GM23248 (cell line): ENCODE measurements at places on chromosomes 7 and 10.
A peak's percentile ranks its signal among the peaks of the same experiment; 100 is the strongest.

DNA sequence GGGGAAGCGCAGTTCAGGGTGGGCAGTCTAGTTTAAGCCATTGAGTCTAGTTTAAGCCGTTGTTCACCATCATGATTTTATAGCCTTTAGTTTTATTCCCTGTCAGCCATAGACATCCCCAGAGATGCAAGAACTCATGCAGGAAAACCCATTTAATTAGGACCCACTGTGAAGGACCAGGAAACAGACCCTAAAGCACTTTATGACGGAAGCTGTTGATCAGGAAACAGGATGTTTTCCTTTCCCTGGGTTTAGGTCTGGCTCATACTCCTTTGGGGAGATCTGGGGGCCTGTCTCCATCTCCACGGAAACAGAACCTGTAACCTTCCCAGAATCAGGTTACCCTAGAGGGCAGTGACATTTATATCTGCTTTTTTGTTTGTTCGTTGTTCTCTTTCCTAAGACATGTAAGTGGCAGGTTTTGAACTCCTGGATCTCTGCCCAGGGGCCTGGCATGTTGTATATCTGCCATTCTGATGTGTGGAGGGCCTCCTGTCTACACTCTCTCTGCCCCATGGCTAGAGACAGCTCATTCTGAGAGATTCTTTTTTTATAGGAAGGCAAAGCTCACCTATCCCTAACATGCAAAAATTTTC, 657.2 kb upstream of the GALNT17 start:
- DNase-seq: no peak
- no peak overlapping the region for H3K27ac ChIP-seq
- H3K27me3 ChIP-seq: no peaks in the 10 kb centered on the region
- H3K4me1 ChIP-seq: peaks cover 7% of the 10 kb centered on the region
- no peak overlapping the region for H3K4me3 ChIP-seq

DNA sequence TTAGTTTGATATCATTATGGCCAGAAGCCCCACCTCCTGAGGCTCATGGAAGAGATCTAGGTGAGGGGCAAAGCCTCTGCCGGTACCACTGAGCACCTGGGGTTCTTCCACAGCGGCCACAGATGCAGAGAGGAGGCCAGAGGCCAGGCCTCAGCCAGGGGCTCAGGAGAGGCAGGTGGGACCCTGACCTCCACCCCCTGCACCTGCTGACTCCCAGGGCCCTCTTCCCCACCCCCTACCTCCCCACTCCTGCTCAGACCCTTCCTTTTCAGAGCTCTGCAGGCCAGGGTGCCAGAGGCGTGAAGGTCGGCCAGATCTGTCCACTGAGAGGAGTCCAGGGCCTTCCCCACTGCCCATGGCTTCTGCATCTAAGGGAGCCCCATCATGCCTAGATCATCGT, 178.7 kb upstream of the PPP2R2D start:
- no peaks in the 10 kb centered on the region for H3K36me3 ChIP-seq
- H3K27me3 ChIP-seq: no peaks in the 10 kb centered on the region
- H3K4me1 ChIP-seq: no peaks in the 10 kb centered on the region
- no peak overlapping the region for H3K27ac ChIP-seq
- DNase-seq: no peak

DNA sequence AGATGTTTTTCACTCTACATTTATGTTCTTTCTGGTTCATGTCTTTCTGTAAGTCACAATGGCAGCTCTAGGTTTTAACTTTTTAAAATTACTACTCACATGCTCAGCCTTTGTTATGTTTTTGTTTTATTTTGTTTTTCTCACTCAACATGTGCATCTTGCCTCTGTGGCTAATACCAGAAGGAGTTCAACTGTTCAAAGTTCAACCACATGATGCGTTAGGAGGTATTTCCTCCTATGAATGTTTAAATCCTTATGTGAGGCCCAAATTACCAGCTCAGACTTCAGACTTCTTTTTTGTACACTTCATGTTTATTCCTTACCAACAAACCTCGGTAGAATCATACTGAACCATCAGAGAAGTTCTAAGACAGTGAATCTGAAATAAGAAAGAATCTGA, 151.6 kb downstream of the MALRD1 start:
- H3K4me3 ChIP-seq: no peak overlapping the region
- no peaks in the 10 kb centered on the region for H3K27me3 ChIP-seq
- no peaks in the 10 kb centered on the region for H3K36me3 ChIP-seq
- H3K4me1 ChIP-seq: no peaks in the 10 kb centered on the region
- no peak overlapping the region for H3K27ac ChIP-seq

DNA sequence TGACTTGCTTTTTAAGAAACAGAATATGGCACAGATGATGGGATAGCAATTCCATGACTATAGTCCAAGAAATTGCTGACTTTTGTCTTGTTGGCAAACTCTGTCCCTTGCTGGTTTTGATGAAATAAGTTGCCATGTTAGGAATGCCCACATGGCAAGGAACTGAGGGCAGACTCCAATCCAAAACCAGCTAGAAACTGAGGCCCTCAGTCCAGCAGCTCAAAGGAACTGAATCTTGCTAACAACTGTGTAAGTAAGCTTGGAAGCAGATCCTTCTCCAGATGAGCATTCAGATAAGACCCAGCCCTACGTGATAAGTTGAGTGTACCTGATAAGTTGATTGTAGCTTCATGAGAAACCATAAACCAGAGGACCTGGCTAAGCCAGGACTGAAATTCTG, 64.3 kb upstream of the BMPER start:
- peaks cover 15% of the 10 kb centered on the region for H3K4me1 ChIP-seq
- no peak overlapping the region for H3K4me3 ChIP-seq
- H3K27ac ChIP-seq: no peak overlapping the region
- H3K36me3 ChIP-seq: no peaks in the 10 kb centered on the region
- H3K27me3 ChIP-seq: no peaks in the 10 kb centered on the region

DNA sequence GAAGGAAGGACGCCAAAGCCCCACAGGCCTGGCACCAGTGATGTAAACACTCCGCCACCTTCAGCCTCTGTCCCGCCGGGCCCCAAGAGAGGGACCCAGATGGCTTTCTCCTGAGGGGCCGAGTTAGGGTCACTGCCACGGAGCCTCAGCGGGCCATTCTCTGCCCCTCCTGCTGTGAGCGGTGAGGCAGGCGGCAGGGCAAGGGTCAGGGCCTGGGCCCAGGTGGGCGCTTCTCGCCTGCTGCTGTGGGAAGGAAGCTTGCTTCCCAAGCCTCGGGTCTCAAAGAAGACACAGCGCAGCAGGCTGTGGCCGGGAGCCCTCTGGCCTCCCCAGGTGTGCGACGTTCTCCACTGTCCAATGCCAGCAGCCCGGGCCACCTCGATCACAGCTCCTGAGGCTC, 84.8 kb downstream of the PROSER2 start:
- no peaks in the 10 kb centered on the region for H3K4me1 ChIP-seq
- DNase-seq: no peak
- H3K4me3 ChIP-seq: no peak overlapping the region

DNA sequence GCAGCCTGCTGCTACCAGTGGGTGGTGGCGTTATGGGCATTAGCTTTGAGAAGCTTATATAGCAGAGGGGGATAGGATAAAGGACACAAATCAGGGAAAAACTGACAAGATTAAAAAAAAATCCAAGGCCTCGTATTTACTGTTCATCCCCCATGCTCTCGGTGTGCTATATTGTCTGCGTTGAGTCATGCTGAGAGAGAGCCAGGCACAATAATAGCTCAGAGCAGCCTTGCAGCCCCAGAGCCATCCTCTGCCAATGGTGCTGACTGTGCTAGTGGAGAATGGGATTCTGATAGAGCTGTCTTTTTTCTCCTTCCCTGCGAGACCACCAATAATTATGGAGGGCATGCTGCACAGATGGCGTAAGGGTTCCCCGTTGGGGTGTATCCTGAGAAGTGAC, 51.7 kb upstream of the FZD1 start:
- peak; percentile 55 for DNase-seq
- no peak overlapping the region for H3K4me3 ChIP-seq
- no peaks in the 10 kb centered on the region for H3K4me1 ChIP-seq
- H3K36me3 ChIP-seq: 0 out of 2 replicates have a peak, but pooled peaks cover 7% of the 10 kb centered on the region
- H3K27ac ChIP-seq: no peak overlapping the region
- H3K27me3 ChIP-seq: no peaks in the 10 kb centered on the region

DNA sequence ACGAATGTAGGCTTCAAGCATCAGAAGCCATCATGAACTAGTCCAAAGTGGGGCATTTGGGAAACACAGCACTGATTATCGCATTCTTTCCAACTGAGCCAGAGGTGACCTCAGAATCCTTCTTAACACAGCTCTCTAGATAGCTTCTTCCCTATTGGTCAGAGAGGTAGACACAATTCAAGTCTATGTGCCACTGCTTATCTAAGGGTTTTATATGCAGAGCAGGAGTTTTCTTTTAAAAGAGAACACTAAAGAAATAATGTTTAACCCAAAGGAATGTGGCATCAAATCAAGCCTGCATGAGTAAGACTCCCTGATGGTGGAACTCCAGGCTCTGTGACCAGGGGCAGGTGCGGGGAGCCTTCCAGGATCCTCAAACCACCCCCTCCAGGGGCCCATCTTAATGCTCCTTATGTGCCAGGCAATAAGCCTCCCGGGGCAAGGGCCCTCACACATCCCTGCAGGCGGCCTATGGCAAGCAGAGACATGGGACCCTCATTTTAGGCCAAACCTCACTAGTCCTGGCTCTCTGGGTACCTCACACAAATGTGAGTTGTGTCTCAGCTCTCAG, 13.8 kb downstream of the HSPA12A start:
- H3K4me1 ChIP-seq: peaks cover 13% of the 10 kb centered on the region
- no peaks in the 10 kb centered on the region for H3K36me3 ChIP-seq
- no peak overlapping the region for H3K27ac ChIP-seq
- H3K27me3 ChIP-seq: no peaks in the 10 kb centered on the region
- DNase-seq: peak; percentile 24
- H3K4me3 ChIP-seq: no peak overlapping the region

DNA sequence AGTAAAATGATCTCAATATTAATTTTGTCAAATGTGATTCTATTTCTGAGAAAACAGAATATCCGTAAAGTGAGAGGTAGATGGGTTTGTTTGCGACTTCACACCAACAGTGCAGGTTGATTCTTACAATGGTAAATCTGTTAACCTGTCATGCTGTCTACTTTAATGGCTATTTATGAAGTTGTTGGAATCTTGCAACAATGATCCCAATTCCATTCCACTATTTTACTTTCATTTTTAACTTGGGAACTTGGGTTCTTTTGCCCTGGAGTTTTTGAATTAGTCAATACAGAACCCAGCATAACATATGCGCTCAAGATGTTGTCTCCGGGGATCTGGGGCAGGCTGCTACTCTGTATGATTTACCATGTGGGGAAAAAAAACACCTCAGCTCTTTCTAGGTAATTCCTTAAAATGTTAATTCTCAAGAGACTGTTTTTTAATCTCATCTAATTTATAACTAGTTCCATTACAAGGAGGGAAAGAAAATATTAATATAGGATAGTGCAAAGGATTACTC, 1.2 kb downstream of the LGI1 start:
- H3K4me3 ChIP-seq: no peak overlapping the region
- H3K27ac ChIP-seq: no peak overlapping the region
- no peaks in the 10 kb centered on the region for H3K4me1 ChIP-seq

DNA sequence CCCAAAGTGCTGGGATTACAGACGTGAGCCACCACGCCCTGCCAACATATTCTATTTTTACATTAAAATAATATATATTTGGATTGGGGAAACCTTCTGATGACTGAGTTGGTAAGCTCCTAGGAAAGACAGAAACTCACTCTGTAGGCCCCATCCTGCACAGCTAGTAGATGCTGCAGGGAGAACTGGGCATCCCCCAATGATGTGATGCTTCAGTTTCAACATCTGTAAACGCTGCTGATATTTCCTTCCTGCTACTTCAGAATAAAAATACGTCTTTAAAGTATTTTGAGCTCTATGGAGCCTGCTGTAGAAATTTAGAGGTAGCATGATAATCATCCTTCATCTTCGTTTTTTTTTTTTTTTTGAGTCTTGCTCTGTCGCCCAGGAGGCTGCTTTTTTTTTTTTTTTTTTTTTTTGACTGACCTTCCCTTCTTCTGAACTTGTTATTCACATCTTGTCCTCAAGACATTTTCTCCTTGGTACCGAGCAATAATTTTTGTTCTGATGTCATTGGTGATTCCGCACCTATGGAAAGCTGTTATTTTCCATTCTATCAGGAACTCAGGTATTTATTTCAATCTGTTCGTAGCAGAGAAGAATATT, 21.8 kb upstream of the INPP5F start:
- DNase-seq: no peak
- H3K4me3 ChIP-seq: no peak overlapping the region
- no peaks in the 10 kb centered on the region for H3K27me3 ChIP-seq
- no peaks in the 10 kb centered on the region for H3K4me1 ChIP-seq
- no peak overlapping the region for H3K27ac ChIP-seq

DNA sequence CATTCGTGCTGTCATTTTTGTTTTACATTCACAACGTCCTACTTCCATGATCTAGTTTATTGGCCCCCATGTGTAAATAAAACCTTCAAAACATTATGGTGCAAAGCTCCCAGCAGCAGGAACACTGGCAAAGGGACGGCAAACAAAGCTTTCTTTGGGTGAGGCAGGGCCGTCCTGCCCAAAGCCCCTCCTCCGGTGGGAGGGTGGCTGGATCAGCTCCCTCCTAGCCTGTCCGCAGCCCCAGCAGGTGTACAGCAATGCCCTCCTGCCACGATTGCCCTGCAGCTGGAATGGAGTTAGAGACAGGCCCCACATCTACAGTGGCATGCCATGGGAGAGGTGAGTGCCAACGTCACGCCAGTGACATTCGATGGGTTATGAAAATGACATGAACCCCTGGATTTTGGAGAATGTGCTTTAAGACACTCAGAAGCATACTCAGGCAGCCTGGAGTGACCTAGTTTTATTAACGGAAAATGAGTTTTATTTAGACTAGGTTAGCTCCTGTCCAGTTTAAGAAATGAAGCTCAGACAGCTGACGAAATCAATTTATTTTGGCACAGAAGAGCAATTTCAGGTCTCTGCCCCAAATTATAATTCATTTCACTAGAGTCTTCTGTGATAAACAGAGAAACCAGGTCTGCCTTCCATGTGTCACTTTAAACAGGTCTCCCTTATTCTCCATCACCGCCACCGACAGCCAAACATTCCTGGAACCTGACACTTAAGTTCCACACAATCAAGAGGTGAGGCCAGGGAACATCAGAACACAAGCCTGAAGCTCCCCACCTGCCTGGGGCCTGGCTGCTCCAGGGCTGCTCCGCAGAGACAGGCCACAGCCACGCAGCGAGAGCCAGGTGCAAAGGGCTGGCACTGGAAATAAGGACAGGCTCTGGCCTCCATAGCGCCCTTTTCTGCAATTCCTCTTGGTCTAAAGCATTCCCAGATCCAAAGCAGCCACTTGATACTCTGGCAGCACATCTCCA, 50.1 kb downstream of the VOPP1 start:
- DNase-seq: no peak
- no peaks in the 10 kb centered on the region for H3K36me3 ChIP-seq
- no peak overlapping the region for H3K4me3 ChIP-seq
- no peak overlapping the region for H3K27ac ChIP-seq
- no peaks in the 10 kb centered on the region for H3K4me1 ChIP-seq

DNA sequence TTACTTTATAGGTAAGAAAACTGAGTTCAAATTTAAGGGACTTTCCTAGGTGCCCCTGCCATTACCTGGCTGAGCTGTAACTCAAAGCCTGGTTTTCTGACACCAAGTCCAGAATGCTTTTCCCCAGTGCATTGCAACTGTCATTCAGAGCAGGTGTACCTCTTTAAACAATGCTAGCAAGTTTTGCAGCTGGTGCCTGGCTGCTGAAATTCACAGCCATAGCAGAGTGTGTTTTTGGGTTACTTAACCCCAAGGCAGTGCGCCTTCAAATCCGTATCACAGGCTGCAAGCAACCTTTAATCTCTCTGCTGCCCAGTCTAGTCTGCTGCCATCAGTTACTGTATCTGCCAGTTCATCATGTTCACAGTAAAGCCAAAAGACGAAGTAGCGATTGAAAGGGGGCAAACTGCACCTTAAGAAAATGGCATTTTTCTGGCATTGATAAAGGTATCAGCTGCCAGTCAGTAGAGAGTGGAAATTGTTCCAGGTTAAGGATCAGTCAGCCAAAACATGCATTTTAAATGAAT, 265.4 kb downstream of the CSTF2T start:
- H3K4me3 ChIP-seq: no peak overlapping the region
- H3K27me3 ChIP-seq: no peaks in the 10 kb centered on the region
- H3K4me1 ChIP-seq: no peaks in the 10 kb centered on the region
- H3K36me3 ChIP-seq: no peaks in the 10 kb centered on the region
- DNase-seq: no peak
